ENCODE measurements at places on chromosomes 13 and 19. TPM values are rescaled to one million over a fixed set of nuclear protein-coding genes. Genes with fewer than 3 reads are reported as not detected.

- DNase-seq, result no peak
Observed at GRCh38 chr13:113216254-113217048, 7.0 kb downstream of the CUL4A start.

DNA sequence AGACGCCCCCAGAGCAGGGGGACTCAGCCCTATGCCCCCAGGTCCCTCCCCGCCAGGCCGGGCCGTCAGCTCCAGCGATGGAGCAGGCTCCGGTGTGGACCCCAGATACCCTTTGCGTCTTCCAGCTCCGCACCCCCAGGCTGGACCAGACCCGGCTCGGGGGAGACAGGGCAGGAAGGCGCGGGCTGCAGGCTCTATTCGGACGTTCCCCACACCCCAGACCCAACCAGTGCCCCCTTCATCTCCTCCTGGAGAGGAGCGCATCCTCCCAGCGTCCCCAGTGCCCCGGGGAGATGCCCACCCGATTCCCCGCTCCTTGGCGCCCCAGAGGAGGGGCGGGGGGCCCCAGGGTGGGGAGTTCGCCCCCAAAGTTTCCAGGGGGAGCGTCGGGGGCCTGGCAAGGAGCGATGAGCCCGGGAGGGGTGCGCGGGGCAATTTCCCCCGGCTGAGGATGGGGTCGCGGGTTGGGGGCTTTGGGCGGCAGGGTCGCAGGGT lies 389 bp downstream of the LINGO3 start:
- no peak for DNase-seq

- DNase-seq, result no peak
Observed at GRCh38 chr19:10013834-10014618, 743 bp downstream of the RDH8 start.

GRCh38 chr13:47256618-47257017 lies 359.8 kb upstream of the HTR2A start:
- no peak for DNase-seq

- DNase-seq, result no peak
Observed at GRCh38 chr19:18496980-18497256, 25.0 kb downstream of the ELL start.

CEBPA gene
- total RNA-seq, result 2.4 TPM

DNA sequence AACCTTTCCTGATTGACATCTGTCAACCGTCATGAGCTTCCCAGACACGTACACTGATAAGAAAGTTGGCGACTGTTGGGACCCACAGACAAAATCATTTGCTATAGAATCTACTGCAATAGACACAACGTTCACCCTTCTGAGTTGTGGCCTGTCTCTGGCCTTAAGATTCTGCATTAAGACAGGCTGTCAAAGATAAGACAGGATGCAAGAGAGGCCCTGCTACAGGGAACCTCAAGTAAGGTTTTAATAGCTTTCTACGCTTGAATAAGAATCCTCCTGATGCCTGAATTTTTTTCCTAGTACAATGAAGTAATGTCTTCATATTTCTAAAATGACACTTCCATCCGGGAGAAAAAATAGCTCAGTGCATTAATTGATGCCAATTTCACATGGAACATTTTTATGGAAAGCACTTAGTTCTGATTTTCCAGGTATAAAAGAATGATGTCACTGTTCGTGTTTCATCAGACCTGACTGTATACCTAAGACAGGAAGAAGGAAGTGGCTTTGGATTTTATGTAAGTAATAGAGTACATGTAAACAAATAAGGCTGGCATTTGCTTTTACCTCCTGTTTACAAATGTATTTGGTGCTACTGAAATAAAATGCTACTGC lies 275.2 kb upstream of the GPC6 start:
- DNase-seq, result no peak

DNA sequence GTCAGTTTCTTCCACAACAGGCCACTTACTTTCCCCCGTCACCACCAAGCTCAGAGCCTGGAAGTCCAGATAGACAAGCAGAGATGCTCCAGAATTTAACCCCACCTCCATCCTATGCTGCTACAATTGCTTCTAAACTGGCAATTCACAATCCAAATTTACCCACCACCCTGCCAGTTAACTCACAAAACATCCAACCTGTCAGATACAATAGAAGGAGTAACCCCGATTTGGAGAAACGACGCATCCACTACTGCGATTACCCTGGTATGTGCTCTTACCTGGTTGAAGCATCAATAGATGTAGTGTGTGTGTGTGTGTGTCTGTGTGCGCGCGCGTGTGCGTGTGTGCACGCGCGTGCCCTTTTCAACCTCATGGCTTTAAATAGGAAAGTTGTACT lies 3.7 kb downstream of the KLF5 start:
- no peak for DNase-seq

CTU1 gene
- total RNA-seq, result 4.1 TPM

DNA sequence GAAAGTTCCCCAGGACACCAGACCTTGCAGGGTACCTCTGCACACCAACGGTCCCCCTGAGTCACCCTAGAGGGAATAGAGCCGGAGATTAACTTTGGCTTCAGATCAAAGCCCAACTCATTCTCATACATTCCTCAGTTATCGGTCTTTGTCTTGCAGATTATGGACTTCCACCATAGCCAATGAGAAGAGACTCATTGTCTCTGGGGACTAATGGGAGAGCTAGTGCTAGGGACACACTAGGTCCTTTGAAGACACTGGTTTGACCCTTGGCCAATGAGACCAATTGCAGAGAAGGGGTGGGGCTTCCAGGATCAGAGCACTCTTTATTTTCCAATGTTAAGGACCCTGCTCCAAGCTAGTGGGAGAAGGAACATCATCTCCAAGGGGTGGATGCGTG lies 6.1 kb downstream of the KLK7 start:
- DNase-seq, result no peak

NPAS1 gene
- 0.47 TPM for total RNA-seq

DNA sequence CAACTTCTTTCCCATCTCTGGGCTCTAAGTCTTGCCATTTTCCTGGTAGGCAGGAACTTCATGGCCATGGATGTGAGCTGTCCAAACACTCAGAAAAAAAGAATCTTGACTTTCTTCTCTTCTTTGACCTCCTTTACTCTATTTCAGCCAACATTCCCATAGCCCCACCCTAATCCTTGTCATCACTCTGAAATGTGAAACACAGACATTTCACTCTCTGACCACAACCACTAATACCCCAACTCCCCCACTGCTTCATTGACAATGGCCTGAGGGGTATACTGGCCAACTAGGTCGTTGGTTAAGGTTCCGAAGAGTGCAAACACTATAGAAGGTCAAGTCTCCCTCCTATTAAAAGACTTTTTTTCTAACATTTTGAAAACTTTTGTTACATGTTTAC lies 4.7 kb upstream of the CYP2A13 start:
- DNase-seq, result no peak

DNA sequence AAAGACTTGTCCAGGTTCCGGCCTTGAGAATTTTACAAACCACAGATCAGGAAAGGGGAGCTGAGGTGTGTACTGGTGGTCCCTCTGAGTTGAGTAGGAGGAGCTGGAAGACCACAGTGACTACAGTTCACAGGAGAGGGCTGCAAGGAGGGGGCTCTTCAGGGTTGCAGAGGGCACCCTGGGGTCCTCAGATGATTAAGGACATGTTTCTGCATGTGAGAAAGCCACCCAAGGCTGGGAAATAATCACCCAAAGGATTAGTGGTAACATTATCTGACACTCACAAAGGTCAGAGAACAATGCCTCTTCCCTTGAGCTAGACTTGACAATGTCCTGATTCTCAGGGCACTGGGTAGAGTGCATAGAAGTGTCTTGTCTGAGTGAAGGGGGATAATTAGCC lies 540.4 kb downstream of the IRS2 start:
- no peak for DNase-seq

DNA sequence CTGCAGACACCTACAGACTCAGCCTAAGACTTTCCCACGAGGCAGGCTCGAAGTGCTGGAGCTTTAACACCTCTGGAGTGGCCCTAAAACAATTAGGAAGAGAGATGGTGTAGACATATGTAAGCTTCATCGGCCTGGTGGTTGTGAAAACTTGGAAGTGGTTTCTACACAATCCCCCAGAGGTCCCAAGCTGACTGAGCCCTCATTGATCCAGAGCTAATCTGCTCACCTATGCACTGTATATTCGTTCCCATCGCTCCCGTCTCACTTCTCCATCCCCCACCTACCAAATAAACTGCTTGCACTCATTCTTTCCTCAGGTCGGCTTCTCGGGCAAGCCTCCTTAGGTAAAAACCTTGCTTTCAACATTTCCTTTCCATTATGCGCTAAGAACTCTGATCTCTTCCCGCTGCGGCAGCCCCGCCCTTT lies 767 bp upstream of the ZNF793 start:
- DNase-seq, result no peak

DNA sequence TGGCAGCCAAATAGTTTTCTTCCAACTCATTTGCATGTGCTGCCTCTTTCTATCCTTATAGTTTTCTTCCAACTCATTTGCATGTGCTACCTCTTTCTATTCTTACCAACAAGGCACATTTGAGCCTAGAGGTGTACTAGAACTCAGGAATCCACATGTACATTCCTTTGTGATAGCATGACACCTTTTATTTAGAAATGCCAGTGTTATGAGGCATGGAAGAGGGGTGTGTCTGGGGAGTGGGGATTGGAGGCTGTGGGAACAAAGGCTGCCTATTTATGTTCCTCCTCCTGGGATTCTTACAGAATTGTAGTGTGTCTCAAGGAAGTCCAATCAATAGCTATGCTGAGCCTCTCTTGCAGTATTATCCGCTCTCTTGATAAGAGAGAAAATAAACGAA lies 966.7 kb downstream of the PCDH17 start:
- DNase-seq, result no peak

DNA sequence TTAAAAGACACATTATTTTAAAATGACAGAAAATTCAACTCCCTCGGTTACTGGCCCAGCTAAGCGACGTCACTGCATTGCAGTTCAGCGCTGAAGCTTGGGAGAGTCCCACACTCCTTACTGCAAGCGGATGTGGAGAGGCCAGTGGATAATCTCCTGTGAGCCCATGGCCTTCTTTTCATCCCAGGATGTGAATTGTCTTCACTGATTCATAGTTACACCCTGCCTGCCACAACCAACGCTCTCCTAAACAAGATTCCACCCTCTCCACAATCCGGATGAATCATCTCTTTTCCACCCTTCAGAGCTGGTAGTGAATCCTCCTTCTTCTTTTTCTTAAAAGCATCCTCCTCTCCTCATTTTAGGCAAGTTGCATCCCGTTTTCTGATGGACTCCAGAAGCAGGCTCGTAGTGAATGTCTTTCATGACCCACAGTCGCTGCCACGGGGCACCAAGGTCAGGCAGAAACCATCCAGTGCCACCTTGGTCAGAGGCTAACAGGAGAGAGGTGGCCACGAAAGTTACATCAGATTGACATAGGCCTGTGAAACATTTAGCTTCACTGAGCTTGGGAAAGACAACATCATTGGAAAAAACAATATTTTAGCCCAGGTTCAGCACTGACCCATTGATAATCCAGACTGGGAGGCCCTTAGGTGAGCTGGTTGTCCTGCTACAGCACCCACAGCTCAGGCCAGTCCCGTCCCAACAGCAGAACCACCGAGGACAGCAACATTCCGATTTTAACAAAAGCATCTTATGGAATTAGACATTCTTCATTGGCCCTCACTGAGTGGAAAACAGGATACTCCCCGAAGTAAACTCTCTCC lies 2.0 kb downstream of the GJB2 start:
- no peak for DNase-seq

LRP3 gene
- total RNA-seq, result not detected

UNC13A gene
- not detected for total RNA-seq

DNA sequence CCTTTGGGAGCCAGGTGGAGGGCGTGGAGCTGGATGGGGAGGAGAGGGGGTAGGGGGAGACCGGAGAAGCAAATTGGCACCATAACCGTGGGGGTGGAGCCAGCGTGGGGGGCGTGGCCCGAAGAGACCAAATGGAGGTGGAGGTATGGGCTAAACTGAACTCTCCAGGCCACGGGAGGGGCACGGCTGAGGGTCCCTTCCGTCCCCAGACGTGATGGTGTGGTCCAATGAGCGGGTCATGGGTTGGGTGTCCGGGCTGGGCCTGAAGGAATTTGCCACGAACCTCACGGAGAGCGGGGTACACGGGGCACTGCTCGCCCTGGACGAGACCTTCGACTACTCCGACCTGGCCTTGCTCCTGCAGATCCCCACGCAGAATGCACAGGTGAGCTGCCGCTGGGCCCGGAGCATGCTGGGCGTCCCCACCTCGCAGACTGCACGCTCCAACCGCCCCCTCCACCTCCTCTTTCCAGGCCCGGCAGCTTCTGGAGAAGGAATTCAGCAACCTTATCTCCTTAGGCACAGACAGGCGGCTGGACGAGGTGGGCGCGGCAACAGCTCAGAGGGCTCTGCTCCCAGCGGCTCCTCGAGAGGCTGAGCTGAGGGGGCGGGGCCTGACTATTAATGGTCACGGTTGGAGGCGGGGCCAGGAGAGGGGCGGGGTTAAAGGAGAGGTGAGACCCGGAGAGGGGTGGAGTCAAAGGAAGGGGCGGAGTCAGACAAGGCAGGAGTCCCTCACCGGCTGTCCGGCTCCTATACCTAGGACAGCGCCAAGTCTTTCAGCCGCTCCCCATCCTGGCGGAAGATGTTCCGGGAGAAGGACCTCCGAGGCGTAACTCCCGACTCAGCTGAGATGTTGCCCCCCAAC lies 6.2 kb downstream of the HRC start:
- peak; percentile 70 for DNase-seq

GRCh38 chr13:39603424-39603947 lies 493 bp upstream of the LHFPL6 start:
- DNase-seq, result no peak

TEX29 gene
- total RNA-seq, result not detected

ZNF66 gene
- total RNA-seq, result 7.3 TPM

DNA sequence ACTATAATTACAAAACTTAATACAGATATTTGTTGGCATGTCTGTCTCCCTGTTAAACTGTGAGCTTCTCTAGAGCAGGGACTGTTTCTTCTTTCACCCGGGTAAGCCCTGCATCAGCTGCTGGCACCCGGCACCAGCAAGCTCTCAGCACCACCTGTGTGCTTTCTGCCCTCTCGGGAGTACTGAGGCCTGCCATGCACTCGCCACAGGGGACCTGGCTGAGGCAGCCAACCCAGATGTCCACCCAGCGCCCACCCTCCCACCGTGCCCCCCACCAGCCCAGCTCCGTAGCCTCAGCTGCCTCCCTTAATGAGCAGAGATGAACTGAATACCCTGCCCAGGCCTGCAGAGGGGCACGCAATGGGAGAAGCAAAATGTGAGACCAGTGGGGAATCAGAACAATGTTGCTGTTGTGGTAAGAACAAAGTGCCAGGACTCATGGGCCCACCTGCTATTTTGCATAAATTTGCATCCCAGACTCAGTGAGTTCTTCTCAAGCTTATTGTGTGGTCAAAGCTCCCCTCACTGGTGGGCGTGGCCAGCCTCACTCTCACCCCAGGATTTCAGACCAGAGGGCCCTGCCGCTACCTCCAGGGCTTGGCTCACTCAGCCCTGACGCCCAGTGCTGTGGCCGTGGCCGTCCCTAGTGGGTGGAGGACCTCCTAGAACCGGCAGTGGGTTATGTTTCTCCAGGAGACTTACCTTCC lies 14.6 kb upstream of the SERPINE3 start:
- no peak for DNase-seq

DNA sequence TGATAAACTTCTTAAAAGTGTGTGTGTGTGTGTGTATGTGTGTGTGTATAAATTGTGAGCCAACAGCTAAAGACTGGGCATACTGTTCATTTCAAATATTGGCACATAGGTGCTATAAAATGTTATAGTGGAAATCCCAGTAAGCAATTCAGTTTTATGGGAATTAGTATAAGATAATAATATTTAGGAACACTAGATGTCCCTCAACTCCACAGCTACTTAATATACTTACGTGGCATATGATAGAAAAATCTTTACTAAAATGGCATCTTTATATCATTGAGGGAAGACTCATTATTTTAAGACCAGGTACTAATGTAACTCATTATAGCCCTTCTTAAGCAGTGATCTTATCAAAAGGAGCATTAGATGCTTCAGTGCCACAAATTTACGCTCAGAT lies 266.2 kb downstream of the MAB21L1 start:
- DNase-seq, result no peak
